ENCODE measurements at places on chromosomes 16 and 17. TPM values are rescaled to one million over a fixed set of nuclear protein-coding genes. Genes with fewer than 3 reads are reported as not detected.

Gene CDRT15
- total RNA-seq = not detected

Gene LITAF
- total RNA-seq = 187 TPM

Gene PSMB3
- 430 TPM for total RNA-seq

Gene TMEM238L
- total RNA-seq = not detected

Gene KCNH6
- not detected for total RNA-seq

Gene RNPS1
- 255 TPM for total RNA-seq

Gene KRT15
- 3.2 TPM for total RNA-seq

Gene HS3ST3A1
- 0.32 TPM for total RNA-seq

Gene C1QBP
- 578 TPM for total RNA-seq

Gene C1QTNF8
- total RNA-seq = not detected

Gene IL17C
- total RNA-seq = 0.13 TPM
